NCI-H187 treated with DMSO at 0.1 percent for 48 hours (cell line): ENCODE measurements at places on chromosomes 2 and 18.

- DNase-seq, result no peak
Observed at GRCh38 chr2:288758-289361, 969 bp upstream of the ALKAL2 start.

GRCh38 chr2:23776021-23776420, 150.9 kb downstream of the ATAD2B start:
- no peak for DNase-seq

DNA sequence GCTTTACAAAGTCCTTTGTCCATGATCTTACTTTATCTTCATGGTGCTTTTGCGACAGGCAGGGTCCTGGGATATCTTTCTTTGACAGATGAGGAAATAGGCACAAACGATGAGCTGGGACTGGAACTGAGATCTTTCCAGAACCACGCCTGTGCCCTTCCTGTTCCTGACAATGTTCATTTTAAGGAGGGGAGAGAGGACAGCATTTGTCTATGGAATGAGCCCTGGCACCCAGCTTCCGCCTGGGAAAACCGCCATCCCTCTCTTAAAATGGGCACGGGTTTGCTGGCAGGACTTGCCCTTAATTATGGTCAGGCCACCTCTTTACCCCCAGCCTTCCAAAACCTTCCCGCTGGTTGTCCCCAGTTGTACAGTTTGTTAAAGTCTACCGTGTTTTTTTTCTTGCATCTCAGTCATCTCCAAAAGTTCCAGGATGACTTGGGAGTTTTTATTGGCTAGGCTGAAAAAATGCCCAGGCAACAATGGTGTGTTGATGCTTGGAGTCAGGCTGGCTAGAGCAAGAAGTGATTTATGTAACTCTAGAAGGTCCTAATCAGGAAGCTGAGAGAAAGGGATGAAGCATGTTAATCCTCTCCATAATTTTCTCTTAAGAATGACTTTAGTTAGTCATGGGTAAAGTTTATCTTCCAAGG, 264.9 kb upstream of the EPAS1 start:
- DNase-seq, result no peak

GRCh38 chr2:240998706-240998994, 232 bp downstream of the SNED1 start:
- no peak for DNase-seq
